ENCODE measurements at places on chromosomes 7 and 10.

- no peak for DNase-seq
Observed at GRCh38 chr7:111765751-111766643, 203.7 kb upstream of the IMMP2L start.

GRCh38 chr7:101859411-101860106 lies 42.1 kb downstream of the CUX1 start:
- no peak for DNase-seq

GRCh38 chr10:112376396-112376790 lies 2.5 kb downstream of the ACSL5 start:
- DNase-seq = no peak

DNA sequence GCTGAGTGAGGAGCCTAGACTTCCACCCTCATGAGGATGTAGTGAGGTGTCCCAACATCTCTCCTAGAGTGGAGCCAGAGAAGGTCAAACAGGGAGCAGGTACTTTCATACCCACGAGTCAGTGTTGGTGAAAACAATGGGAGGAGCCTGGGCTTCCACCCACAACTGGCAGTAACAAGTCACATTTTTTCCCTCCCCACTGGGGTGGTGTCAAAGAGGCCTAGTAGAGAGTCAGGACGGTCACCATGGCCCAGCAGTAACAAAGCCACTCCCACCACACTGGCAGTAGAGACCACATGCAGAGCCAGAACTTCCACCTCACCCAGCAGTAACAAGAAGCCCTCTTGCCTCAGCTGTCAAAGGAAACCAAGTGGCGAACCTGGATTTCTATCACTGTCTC lies 280.2 kb upstream of the IMMP2L start:
- DNase-seq = no peak
